Activated T-helper 2 cell treated with anti-CD3 and anti-CD28 coated beads, Interferon-gamma antibody, Interleukin-2, Interleukin-4, amounts not matched to agents 10 μg/mL and 5 μg/mL and 100 μg/mL, durations not matched to agents 14 hours and 24 hours and 36 hours (primary cell): ENCODE measurements at places on chromosomes 1 and 21.

GRCh38 chr1:220203816-220204215, 68.4 kb downstream of the RAB3GAP2 start:
- peaks cover 40% of the 10 kb centered on the region for H3K36me3 ChIP-seq
- no peak overlapping the region for H3K27ac ChIP-seq
- no peaks in the 10 kb centered on the region for H3K27me3 ChIP-seq
- no peak for DNase-seq
- no peaks in the 10 kb centered on the region for H3K4me1 ChIP-seq

DNA sequence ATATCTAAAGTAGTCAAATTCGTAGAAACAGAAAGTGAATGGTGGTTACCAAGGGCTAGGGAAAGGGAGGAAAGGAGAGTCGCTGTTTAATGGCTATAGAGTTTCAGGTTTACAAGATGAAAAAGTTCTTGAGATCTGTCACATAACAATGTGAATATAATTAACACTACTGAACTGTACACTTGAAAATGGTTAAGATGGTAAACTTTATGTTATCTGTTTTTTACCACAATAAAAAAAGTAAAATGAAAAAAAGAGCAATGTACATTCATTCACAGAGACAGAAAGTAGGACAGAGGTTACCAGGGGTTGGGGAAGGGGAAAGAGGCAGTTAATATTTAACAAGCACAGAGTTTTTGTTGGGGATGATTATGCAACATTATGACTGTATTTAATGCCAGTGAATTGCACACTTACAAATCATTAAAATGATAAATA, 53.3 kb upstream of the SEC16B start:
- H3K4me1 ChIP-seq, result no peaks in the 10 kb centered on the region
- H3K27ac ChIP-seq, result no peak overlapping the region
- DNase-seq, result no peak

DNA sequence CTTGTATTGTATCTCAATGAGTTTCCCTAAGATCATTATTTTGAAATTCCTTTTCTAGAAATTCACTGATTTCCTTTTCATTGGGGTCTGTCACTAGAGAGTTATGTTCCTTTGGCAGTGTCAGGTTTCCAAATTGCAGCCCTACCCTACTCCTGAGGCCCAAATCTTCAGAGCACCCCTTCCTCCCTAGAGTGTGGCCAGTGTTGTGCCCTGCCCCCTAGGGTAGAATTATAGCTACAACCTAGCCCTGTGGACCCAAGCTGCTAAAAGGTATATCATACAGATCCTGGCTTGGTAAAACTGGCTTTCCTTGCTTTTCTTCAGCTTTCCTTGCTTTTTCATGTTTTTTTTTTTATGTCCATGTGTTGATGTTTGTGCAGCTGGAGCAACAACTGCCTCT, 60.7 kb downstream of the DIPK1A start:
- H3K27ac ChIP-seq, result no peak overlapping the region
- no peak overlapping the region for H3K4me3 ChIP-seq
- peaks cover 64% of the 10 kb centered on the region for H3K36me3 ChIP-seq
- H3K27me3 ChIP-seq, result no peaks in the 10 kb centered on the region
- no peak for DNase-seq
- H3K4me1 ChIP-seq, result peaks cover 28% of the 10 kb centered on the region

- no peak for DNase-seq
- H3K27me3 ChIP-seq, result peaks cover 7% of the 10 kb centered on the region
- H3K27ac ChIP-seq, result no peak overlapping the region
- no peak overlapping the region for H3K4me3 ChIP-seq
Observed at GRCh38 chr1:184563308-184563707, 176.5 kb downstream of the C1orf21 start.

DNA sequence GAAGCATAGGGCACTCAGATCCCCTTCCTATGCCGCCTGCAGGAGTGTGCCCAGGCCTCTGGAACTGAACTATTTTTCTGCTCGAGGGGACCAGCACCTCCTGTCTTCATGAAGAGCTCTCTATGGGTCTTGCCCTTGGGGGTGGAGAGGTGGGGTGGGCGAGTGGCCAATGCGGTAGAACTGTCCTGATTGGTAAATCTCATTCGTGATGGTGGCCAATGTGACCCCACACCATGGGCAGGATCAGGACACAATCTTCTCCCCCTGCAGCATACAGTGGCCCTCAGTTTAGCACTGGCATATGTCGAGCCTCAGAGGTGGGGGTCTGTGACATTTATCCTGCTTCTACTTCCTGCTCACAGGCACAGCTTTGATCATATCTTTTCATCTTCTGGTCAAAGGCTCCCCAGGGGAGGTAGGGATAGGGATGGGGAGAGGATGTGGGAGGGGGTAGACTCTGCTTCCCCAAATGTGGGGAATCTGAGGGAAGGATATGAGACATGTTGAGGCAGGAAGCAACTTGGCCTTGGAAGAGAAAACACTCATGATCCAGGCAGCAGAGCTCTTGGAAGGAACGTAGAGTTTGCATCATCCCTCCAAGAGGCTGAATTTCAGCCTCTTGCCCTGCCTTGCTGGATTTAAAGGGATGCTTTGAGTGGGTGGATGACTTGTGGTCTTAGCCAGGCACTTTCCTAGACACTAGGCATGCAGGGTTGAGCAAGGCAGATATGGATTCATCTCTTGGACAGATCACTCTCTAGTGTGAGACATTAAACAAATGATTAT, 81.8 kb downstream of the LAMC2 start:
- H3K27ac ChIP-seq, result no peak overlapping the region
- no peak for DNase-seq
- H3K27me3 ChIP-seq, result peaks cover 3% of the 10 kb centered on the region
- H3K4me3 ChIP-seq, result no peak overlapping the region

- H3K4me1 ChIP-seq, result peaks cover 18% of the 10 kb centered on the region
- H3K27ac ChIP-seq, result no peak overlapping the region
- H3K27me3 ChIP-seq, result peaks cover 49% of the 10 kb centered on the region
- H3K36me3 ChIP-seq, result no peaks in the 10 kb centered on the region
- no peak overlapping the region for H3K4me3 ChIP-seq
- DNase-seq, result no peak
Observed at GRCh38 chr1:166888373-166889111, 12.5 kb upstream of the TADA1 start.

GRCh38 chr1:121483961-121484424, 299.2 kb downstream of the SRGAP2C start:
- peaks cover 29% of the 10 kb centered on the region for H3K4me1 ChIP-seq
- DNase-seq, result no peak
- peak overlapping the region; percentile 60 for H3K27ac ChIP-seq
- H3K4me3 ChIP-seq, result no peak overlapping the region
- no peaks in the 10 kb centered on the region for H3K27me3 ChIP-seq

DNA sequence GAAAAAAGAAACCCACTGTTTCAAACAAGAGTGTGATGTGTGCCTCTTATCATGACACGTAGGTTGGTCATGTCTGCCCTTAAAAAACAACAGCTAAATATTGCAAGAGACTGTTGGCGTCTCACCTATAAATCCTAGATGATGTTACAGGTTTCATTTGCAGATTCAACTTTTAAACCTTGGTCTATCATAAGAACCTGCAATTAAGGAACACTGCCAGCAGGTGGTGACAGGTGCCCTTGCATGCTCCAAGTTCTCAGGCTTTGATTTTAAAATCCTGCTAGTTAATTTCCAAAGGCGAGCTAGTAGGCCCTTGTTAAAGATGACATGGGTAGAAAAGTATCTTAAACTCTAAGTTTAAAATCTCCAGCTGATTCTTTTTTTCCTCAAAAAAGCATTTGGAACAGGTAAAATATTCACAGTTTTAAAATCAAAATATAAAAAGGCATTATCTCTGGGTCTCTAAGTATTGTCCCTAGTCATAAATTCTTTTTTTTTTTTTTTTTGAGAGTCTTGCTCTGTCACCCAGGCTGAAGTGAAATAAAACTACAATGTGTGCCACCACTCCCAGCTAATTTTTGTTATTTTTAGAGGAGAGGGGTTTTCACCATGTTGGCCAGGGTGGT, 39.1 kb downstream of the CLSTN1 start:
- no peak overlapping the region for H3K4me3 ChIP-seq
- no peak overlapping the region for H3K27ac ChIP-seq
- peaks cover 13% of the 10 kb centered on the region for H3K36me3 ChIP-seq
- no peaks in the 10 kb centered on the region for H3K27me3 ChIP-seq
- peak; percentile 55 for DNase-seq
- peaks cover 26% of the 10 kb centered on the region for H3K4me1 ChIP-seq

DNA sequence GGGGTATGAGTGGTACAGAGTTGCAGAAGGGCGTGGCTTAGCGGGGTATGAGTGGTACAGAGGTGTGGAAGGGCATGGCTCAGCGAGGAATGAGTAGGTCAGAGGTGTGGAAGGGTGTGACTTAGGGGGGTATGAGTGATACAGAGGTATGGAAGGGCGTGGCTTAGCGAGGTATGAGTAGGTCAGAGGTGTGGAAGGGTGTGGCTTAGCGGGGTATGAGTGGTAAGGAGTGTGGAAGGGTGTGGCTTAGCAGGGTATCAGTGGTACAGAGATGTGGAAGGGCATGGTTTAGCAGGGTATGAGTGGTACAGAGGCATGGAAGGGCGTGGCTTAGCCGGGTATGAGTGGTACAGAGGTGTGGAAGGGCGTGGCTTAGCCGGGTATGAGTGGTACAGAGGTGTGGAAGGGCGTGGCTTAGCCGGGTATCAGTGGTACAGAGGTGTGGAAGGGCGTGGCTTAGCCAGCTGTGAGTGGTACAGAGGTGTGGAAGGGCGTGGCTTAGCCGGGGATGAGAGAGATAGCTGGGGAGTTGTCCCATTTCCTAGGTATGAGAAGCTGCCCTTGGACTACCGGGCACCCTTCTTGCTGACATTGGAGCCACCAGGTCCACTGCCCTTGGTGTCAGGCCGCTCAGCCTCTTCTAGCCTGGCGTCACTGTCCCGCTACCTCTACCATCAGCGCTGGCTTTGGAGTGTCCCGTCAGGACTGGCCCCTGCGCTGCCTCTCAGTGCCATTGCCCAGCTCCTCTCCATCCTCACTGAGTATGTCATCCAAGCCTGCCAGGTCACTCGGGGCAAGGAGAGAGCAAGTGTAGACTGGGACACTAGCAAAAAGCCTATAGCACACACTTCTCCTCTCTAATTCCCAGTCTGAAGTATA, 29.8 kb downstream of the HYI start:
- H3K27ac ChIP-seq, result no peak overlapping the region
- no peaks in the 10 kb centered on the region for H3K27me3 ChIP-seq
- peaks cover 2% of the 10 kb centered on the region for H3K4me1 ChIP-seq
- DNase-seq, result no peak
- H3K4me3 ChIP-seq, result no peak overlapping the region

DNA sequence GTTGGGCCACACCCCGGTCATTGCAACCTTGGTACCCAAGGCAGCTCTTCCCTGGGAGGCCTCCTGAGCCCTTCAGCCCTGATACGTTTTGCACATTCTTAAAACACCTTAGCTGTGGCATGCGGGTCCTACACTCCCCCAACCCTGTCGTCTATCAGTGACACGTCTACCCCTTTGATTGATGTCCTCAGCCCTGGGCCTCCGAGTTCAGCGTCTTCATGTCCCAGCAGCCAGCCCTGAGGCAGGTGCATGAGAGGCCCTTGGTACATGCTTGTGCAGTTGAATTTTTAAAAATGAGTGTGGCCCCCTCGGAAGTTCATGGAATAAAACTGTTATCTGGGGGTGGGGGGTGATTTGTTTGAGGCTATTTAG, 38.9 kb upstream of the ADARB1 start:
- no peak overlapping the region for H3K27ac ChIP-seq
- H3K4me1 ChIP-seq, result no peaks in the 10 kb centered on the region
- DNase-seq, result no peak
- no peaks in the 10 kb centered on the region for H3K36me3 ChIP-seq
- H3K4me3 ChIP-seq, result no peak overlapping the region

DNA sequence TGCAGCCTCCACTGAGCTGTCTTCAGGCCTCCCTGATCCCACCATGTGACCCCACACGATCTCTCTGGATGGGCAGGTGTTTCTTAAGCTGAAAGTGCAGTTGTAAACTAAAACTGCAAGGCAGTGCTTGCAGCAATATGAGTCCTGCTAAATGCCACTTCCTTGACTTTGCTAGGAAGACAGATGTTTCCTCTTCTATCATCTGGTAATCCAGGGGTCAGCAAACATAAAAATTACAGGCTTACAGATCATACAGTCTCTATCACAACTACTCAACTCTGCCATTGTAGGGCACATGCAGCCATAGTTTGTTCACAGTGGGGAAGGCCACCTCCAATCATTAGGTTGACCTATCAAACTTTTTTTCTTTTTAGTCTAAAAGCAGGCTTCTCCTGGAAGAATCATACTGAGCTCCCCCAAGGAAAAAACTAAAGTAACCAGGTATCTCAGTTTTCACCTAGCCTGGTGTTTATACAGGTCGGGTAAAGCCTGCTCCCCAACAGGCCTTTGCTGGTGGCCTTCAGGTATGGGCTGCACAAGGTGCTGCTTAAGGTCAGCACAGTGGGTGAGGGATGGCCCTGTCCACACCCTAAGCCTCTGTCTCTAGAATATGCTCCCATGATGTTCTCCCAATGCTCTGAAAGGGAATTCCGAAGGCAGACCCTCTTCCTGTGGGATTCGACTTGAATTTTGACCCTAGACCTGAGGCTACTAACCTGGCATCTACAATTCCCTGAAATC, 10.8 kb downstream of the ABCA4 start:
- peaks cover 31% of the 10 kb centered on the region for H3K27me3 ChIP-seq
- H3K27ac ChIP-seq, result no peak overlapping the region
- no peaks in the 10 kb centered on the region for H3K36me3 ChIP-seq
- peaks cover 6% of the 10 kb centered on the region for H3K4me1 ChIP-seq
- DNase-seq, result no peak

DNA sequence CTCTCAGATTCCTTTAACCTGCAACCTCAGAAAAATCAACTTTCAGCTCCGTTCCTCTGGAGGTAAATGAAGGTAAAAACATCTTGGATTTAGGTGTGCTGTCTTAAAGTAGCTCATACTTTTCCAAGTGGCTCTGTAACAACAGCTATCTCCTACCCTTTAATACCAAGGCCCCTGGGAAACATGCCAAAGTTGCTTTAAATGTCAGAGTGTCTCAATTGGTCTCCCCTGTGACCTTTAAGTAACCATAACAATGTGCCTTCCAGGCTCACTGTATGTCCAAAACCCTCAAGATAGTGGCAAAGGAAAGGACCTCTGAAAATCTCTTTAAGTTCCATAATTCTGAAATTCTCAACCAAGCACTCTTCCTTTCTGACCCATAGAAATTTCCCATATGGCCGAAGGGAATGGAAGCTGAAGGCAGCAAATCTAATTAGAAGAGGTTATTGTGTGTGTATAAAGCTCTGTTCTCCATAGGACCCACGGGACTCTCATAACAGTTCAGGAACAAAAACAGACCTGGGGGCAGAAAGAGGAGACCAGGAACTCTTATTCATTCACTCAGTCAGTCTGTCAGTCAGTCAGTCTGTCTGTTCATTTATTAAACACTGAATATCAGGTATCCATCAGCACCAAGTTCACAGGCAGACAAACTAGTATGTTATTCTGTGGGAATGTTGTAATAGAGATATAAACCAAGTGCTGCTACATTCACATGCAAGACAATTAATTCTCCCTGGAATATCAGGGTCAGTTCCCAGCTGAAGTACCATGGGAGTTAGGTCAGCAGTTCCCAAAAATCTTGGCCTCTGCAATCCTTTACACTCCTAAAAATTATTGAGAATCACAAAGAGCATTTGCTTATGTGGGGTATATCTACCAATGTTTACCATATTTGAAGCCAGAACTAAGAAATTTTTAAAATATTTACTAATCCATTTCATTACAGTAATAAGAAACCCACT, 19.1 kb downstream of the ASTN1 start:
- no peak for DNase-seq
- no peaks in the 10 kb centered on the region for H3K36me3 ChIP-seq
- no peak overlapping the region for H3K4me3 ChIP-seq
- no peaks in the 10 kb centered on the region for H3K27me3 ChIP-seq

- DNase-seq, result no peak
- peak within 1 kb of the TSS; percentile 99 for H3K27ac ChIP-seq
- H3K4me3 ChIP-seq, result peak within 1 kb of the TSS; percentile 97
- no peaks in the 10 kb centered on the region for H3K27me3 ChIP-seq
Observed at GRCh38 chr1:160646711-160647328, at the start of gene SLAMF1. SLAMF1 (minus strand) TSS chr1:160647044; CDS start chr1:160646945, 99 bp downstream.

GRCh38 chr1:225428881-225429455, 1.1 kb upstream of the LBR start:
- DNase-seq, result no peak
- peak overlapping the region; percentile 74 for H3K4me3 ChIP-seq
- H3K27ac ChIP-seq, result peak overlapping the region; percentile 94
- peaks cover 7% of the 10 kb centered on the region for H3K36me3 ChIP-seq
